ENCODE measurements at places on chromosomes 12 and 14.

DNA sequence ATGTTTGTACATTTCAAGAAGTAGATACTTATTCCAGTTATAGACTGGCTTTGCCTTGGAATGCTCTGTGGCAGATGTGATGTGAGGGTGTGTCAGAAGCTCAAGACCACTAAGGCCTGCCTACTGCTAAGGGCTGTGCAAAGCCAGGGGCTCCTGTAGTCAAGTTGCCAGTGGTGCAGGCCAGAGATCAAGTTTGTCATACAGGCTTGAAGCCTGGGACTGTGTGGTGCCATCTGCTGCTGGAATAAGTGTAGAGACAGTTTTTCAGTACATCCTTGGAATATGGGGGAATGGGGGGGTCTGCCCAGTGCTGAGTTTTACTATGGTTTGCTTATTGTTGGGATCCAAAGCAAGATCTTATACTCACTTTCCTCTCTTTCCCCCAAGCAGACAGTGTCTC is 649.9 kb upstream of the FOXG1 start:
- no peak for DNase-seq

DNA sequence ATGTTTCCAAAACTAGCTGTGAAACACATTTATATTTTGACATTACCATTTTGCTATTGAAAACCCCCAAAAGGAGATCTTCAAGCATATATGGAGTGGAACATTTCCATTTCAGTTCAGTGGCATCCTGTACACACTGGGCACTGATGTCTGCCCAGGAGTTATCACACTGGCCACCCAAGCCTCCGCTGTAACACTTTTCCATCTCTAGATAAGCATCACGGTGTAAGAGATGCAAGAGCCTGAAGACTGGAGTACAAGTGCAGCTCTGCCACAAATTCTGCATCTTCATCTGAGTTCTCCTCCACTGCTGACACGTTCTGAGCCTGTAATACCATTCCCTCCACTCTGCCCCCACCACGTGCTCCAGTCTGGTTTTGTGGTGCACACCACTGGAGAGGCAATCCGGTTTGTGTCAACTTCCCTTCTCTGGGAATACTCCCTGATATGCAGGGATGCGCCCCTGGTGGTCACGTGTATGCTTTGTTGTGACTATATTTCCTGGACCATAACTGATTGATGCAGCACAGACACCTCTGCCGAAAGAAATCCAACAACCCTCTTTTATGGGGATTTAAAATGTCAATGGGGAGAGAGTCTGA is 12.7 kb downstream of the SPTLC2 start:
- no peak for DNase-seq

DNA sequence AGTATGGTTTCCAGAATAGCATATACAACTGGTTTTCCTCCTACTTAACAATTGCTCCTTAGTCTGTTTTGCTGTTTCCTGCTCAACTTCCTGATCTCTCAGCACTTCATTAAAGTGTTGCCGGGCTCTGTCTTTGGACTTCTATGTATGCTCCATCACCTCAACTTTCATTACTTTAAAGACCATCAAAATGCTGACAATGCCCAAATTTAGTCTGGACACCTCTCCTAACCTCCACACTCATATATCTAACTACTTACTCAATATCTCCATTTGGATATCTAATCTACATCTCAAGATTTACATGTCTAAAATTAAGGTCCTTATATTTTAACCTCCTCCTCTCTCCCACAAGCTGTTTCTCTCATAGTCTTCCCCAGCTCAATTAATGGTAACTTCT is 54.4 kb upstream of the LGR5 start:
- DNase-seq = no peak

DNA sequence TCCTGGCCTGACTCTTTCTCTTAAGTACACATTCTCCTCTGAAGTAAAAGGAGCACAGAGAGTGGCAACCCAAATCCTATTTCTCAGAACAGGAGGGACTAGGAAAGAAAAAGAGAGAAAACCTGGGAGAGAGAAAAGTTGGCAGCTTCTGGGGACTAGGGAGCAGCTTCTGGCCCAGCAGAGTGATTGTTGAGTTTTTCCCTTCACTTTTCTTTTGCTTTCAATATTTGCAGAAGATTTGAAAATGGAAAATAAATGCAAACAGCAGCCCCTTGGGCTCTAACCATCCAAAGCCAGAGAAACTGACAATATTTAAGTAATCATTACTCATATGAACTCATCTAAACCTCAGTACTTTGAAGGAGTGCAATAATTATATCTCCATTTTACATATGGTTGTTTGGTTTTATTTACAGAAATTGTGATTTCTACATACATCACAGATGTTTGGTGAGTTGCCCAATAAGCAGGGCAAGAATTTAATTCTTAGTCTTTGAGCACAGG is 28.8 kb upstream of the IGF1 start:
- DNase-seq = no peak

- no peak for DNase-seq
These were observed 28.3 kb downstream of the LRCOL1 start for GRCh38 chr12:132582058-132582420.

DNA sequence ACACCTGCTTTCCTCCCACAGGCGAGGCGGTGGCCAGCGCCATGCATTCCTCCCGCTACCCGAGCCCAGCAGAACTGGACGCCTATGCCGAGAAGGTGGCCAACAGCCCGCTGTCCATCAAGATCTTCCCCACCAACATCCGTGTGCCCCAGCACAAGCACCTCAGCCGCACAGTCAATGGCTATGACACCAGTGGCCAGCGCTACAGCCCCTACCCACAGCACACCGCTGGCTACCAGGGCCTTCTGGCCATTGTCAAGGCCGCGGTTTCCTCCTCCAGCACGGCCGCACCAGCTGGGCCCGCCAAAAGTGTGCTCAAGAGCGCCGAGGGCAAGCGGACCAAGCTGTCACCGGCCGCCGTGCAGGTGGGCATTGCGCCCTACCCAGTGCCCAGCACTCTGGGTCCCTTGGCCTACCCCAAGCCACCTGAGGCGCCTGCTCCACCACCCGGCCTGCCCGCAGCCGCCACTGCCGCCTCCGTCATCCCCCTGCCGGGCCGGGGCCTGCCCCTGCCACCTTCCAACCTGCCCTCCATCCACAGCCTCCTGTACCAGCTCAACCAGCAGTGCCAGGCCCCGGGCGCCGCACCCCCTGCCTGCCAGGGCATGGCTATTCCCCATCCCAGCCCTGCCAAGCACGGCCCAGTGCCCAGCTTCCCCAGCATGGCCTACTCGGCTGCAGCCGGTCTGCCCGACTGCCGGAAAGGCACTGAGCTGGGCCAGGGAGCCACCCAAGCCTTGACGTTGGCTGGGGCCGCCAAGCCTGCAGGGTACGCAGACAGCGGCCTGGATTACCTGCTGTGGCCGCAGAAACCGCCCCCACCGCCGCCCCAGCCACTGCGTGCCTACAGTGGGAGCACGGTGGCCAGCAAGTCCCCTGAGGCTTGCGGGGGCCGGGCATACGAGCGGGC is 54.6 kb downstream of the FAM222A start:
- DNase-seq = no peak

DNA sequence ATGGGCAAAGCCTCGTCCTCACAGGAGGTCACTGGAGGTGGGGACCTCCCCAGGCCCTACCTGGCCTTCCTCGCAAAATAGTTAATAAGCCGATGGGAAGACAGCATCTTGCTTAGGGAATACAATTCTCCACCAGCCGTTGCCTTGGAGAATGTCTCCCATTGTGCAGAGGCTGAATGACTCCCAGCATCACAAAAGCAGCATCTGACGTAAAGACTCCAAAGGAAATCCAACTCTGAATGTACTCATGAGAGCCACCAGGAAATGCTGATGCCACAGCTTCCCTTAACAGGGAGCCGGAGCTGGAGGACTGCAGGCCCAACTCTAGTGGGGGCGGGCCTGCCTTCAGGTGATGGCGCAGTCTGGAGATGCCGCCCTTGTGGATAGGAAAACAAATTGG is 15.5 kb downstream of the CCDC63 start:
- DNase-seq = no peak

GRCh38 chr14:46651526-46652144 is at the start of gene RPL10L:
RPL10L (minus strand) TSS chr14:46651781; CDS start chr14:46651736, 45 bp downstream.
- DNase-seq = no peak

DNA sequence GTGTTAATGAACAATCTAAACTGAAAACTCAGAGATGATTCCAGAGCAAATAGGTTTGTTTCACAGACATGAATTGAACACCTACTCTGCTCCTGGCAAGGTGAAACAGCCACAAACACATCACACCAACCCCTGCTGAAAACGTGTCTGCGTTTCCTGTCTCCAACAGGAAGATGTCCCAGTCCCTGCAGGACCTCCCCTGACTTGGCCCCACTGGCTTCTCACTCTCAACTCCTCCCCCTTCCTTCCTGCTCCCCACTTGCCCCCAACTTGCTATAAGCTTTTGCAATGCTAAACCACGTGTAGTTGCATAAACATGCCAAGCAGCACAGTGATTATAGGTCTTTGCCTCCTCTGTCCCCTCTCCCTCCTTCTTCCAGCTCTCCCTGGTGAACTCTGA is 567.6 kb downstream of the BCL11B start:
- DNase-seq = no peak

DNA sequence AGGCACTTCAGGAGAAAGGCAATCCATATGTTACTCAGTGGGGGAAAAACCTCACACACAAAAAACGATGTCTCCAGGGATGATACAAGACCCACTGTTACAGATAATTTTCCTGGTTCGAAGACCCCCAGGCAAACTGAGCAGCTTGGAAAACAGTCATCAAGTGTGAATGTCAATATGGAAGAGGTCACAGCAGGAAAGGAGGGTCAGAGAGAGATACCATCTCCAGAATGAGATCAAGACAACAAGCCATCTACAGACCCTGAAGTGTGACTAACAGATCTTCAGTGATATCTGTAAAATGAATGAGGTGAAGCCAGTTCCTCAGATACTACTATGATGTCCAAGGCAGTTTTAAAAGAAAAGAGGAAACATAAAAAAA is 28.6 kb downstream of the GNS start:
- no peak for DNase-seq

DNA sequence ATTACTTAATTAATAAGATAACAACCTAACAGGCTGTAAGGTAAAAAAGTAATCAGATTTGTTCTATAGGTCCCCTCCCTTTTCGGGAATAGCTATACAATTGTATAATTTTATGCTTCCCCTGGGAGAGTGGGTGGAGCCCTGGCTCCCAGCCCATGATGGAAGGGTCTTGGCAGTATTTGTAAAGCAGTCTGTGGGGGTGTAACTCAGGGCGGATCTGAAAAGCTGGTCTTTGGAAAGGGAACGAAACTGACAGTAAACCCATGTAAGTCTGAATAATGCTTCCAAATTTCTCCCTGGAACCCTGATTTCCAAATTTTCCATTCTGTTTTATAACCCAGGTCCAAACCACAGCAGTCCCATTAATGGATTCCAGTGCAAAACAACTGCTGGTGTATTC is 110.4 kb downstream of the DAD1 start:
- DNase-seq = no peak

GRCh38 chr12:16359512-16360491 is 12.4 kb downstream of the MGST1 start:
- DNase-seq = no peak
